ENCODE measurements at places on chromosomes 13 and 19.
A peak's percentile ranks its signal among the peaks of the same experiment; 100 is the strongest.

DNA sequence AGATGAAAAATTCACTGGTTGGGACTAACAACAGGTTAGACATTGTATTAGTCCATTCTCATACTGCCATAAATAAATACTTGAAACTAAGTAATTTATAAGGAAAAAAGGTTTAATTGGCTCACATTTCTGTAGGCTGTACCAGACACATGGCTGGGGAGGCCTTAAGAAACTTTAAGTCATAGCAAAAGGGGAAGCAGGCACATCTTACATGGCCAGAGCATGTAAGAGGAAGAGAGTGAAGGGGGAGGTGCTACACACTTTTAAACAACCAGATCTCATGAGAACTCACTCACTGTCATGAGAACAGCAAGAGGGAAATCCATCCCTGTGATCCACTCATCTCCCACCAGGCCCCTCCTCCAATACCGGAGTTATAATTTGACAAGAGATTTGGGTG lies 125.9 kb downstream of the SUCLA2 start:
- DNase-seq: no peak

- no peak for DNase-seq
Observed at GRCh38 chr13:102089177-102089576, 312.7 kb downstream of the FGF14 start.

DNA sequence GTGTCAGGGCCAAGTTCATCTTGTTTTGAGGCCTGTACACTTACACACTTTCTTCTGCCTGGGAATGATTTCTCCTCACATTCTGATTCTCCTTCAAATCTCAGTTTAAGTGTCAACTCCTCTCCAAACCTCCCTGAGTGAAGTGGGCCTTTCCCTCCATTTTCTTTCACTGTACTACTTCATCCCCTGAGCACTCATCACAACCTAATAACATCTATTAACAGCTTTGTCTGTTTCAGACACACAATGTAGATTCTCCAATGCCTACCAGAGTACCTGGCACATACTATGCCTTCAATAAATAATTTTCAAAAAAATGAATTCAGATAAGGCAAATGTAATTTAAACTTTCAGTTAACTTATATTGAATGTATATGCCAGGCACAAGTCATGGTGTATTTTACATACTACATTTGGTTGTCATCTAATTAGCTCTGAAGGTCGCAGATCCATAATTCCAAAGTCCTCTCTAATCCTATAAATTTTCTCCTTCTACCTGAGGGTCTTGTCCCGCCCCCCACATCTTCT lies 357 bp upstream of the COG6 start:
- no peak for DNase-seq

DNA sequence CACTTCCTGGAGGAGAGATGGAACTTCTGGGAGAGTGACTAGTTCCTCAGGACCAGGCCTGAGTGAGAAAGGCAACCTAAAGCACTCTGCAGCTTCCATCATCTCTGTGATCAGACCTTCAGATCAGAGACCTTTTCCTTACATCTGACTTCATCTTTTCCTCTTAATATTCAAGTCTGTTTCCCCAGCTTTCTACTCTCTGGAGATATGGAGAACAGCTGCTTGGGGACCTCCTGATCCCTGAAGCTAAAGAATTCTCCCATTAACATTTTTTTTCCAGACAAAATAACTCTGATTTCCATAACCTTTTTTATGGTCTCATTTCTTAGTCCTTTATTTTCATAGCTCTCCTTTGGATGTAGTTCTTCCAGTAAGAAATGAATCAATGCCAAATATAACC lies 133.4 kb upstream of the FNDC3A start:
- DNase-seq: no peak

GRCh38 chr13:32969516-32969941 lies 46.7 kb upstream of the KL start:
- DNase-seq: no peak

DNA sequence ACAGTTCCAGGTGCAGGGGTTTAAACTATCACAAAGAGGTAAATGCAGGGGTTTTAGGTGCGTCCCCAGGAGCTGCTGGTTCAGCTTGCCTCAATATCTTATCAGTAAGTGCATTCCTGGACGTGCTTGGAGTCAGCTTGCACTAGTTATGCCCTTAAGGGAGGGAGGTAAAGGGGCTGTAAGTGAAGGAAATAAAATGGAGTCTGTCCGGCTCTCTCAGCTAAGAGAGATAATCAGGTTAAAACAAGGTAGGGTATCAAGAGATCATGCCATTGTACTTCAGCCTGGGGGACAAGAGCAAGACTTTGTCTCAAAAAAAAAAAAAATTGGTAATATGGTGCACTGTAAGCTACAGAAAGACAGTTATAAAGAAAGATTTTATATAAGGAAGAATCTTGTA lies 69.7 kb downstream of the ZNF100 start:
- no peak for DNase-seq

GRCh38 chr13:111608556-111608955 lies 288.1 kb downstream of the TEX29 start:
- DNase-seq: no peak

DNA sequence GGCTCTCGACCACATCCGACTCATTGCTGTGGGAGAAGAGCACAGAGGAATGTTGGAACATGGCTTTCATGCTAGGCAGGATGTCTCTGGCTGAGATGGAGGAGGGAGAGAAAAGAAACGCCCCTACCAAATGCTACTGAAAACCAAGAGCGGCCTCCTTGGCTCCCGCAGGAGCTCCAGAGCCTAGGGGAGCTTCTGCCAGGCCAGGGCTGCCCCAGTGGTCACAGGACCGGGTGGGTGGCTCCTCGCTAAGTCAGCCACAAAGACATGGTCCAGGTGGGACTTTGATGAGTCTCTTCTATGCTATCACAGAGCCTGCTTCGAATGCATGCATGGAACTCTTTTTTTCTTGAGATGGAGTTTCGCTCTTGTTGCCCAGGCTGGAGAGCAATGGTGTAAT lies 6.7 kb downstream of the LONP1 start:
- DNase-seq: no peak

DNA sequence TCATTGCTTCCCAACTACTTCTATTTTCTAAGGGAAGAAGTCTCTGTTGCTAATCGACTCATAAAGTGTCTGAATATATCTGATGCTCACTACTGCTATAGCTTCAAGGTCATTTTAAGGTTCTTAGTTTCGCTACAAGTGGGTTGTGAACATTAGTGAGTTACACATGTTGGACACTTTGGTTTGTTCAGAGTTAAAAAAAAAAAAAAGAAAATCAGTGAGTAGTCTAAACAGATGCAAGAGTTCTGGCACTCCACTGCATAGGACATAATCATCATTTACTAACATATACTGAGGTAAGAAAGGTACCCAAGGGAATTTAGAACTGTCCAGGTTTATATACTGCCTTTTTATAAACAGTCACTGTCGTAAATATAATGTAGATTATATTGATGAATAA lies 108.8 kb downstream of the KLF12 start:
- no peak for DNase-seq

DNA sequence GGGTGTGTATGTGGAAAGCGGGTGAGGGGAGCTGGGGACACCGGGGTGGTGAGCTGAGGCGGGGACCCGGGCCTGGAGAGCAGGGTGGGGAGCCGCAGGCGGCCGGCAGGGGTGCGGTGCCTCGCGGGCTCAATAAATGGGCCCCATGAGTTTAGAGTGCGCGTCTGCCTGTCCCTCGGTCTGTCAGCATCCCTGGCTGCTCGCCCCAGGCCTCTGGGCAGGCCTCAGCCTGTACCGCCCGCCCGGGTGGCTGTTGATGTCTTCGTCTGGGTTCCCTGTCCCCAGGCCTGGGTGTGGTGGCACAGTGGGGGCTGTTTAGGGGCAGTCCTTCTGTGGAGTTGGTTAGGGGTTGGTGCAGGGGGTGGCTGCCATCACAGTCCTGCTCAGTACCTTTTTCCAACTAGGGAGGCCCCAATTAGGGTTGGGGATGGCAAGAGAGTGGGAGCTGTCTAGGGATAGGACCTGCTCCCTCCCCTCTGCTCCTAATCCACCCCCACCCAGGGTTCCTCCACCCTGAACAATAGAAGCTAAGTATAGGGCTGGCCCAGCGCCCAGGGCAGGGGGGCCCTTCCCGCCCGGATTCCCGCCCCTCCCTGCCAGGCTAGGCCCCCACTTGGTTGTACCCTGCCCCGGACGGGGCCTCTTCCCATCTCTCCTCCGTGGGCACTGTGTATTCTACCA lies 12.2 kb downstream of the CIC start:
- DNase-seq: peak; percentile 17

Measured in central memory CD4-positive, alpha-beta T cell (primary cell).